NCI-H2171 (cell line): ENCODE measurements at places on chromosomes 1 and 21.

- DNase-seq = no peak
Observed at GRCh38 chr1:244821134-244821533, 14.3 kb upstream of the COX20 start.

GRCh38 chr1:16116002-16116401 is 39.9 kb downstream of the EPHA2 start:
- no peak for DNase-seq

GRCh38 chr1:101907264-101907663 is 89.5 kb downstream of the OLFM3 start:
- DNase-seq = no peak

GRCh38 chr1:234527346-234527745 is 48.4 kb upstream of the TARBP1 start:
- no peak for DNase-seq

GRCh38 chr1:210441028-210441427 is 112.3 kb downstream of the HHAT start:
- peak; percentile 13 for DNase-seq

- DNase-seq = no peak
Observed at GRCh38 chr1:64895500-64895899, 70.8 kb downstream of the JAK1 start.

DNA sequence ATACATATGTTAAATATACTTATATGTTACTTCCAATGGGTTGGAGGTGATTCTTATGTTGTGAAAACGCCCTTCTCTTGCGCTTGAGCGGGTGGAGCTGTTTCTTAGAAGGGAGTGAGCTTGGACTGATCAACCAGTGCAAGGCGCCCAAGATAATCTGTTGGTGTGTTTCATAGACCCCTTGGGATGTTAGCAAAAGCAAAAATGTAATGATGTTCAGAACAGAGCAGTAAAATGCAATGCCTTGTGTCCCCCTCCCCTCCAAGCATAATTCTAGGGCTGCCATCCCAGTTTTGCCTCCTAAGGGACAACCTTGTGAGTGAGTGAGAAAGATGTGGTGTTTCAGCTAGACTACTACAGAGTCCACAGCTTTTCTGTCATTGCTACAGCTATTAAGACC is 6.2 kb upstream of the CD34 start:
- no peak for DNase-seq

- no peak for DNase-seq
Observed at GRCh38 chr1:89908672-89909436, 86.1 kb upstream of the ZNF326 start.

- DNase-seq = no peak
Observed at GRCh38 chr1:183636334-183636682, 725 bp upstream of the ARPC5 start.

DNA sequence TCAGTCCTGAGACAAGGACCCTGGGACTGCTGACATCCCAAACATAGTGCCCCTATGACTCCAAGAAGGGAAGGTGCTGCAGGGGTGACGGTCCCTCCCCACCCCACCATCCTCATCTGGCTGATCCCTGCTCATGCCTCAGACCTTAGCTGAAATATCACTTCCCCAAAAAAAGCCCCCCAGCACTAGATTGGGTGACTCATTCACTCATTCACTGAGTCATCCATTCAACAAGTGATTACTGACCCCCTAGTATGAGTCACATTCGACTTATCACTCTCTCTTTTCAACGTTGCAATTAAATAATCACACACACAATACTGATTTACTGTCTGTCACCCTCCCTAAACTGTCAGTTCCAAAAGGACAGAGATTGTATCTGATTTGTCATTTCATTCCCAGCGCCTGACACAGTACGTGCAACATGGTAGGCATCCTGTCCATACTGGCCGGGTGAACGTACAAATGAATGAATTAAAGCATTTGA is 48.6 kb downstream of the HIVEP3 start:
- DNase-seq = no peak

DNA sequence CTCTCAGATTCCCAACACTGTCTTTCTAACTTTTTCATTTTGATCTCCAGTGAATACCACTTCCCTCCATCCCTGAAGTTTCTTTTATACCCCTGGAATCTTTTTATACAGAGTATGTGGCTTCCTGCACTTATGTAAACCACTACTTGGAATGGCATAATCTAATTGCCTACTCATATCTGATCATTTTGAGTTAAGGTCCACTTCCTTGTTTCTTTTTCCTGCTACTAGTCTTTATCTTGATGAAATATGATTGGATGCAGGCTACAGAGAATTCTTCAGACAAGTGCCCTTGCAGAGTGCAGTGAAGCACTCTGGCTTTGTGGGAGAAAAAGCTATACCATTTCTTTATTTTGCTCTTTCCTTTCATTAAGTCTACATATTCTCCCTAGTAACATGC is 325.3 kb upstream of the ADAMTS5 start:
- no peak for DNase-seq

- DNase-seq = no peak
Observed at GRCh38 chr1:225644666-225645065, 8.3 kb downstream of the ENAH start.
